ENCODE measurements at places on chromosomes 2 and 18. TPM values are rescaled to one million over a fixed set of nuclear protein-coding genes. Genes with fewer than 3 reads are reported as not detected.

DLGAP1 gene
- total RNA-seq, result 18.5 TPM

SIX2 gene
- 0.12 TPM for total RNA-seq

GRCh38 chr2:120447127-120447785 is 101.3 kb downstream of the INHBB start:
- H3K27me3 ChIP-seq, result peaks cover 94% of the 10 kb centered on the region
- DNase-seq, result no peak
- no peaks in the 10 kb centered on the region for H3K36me3 ChIP-seq
- no peak overlapping the region for H3K4me3 ChIP-seq

NT5C1B gene
- total RNA-seq, result not detected

DNA sequence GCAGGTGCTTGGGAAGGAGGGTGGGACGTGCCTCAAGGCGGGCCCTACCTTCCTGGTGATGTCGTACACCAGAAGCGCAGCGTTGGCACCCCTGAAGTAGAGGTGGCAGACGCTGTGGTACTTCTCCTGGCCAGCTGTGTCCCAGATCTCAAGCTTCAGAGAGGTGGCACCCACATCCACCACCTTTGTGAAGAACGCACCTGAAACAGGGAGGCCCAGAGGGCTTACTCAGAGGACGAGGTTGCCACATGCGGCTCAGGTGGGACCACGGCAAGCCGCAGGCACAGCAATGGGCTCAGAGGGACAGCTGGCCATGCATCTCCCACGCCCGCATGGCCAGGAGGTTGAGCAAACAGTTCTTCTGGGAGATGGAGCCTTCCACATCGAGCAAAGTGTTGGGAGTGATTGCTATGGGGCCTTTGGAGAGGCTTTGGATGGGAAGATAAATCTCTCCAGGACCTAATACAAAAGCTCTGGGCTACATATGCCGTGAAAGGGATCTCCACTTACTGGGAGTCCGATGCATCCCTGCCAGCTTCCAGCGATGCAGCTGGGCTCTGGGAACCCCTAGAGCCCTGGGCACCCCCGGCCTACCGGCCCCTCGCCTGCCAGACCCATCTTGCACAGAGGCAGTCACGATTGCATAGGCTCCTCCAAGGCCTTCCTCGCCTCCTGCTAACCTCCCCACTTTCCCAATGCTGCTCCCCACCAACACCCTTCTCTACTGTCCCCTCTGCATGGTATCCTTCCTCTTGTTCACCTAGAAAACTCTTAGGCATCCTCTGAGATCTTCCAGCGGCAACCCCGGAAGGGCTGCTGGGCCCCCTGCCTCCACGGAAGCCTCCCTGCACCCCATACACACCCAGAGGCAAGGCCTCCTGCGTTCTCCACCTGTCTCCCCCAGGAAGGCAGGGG is 11.8 kb downstream of the PRLH start:
- H3K4me1 ChIP-seq, result peaks cover 9% of the 10 kb centered on the region
- H3K27me3 ChIP-seq, result no peaks in the 10 kb centered on the region
- no peaks in the 10 kb centered on the region for H3K36me3 ChIP-seq
- H3K4me3 ChIP-seq, result no peak overlapping the region
- H3K27ac ChIP-seq, result no peak overlapping the region

KCNG3 gene
- 7.8 TPM for total RNA-seq

GRCh38 chr2:9699139-9700108 is 68.6 kb upstream of the YWHAQ start:
- no peaks in the 10 kb centered on the region for H3K27me3 ChIP-seq
- H3K27ac ChIP-seq, result no peak overlapping the region
- H3K36me3 ChIP-seq, result no peaks in the 10 kb centered on the region
- H3K4me3 ChIP-seq, result no peak overlapping the region
- no peak for DNase-seq

MARCO gene
- not detected for total RNA-seq

RGPD4 gene
- 0.06 TPM for total RNA-seq

- H3K27ac ChIP-seq, result no peak overlapping the region
- no peaks in the 10 kb centered on the region for H3K36me3 ChIP-seq
- H3K27me3 ChIP-seq, result no peaks in the 10 kb centered on the region
- H3K4me1 ChIP-seq, result no peaks in the 10 kb centered on the region
Observed at GRCh38 chr18:56245866-56246580, 392.4 kb downstream of the TXNL1 start.

Data from neural progenitor cell (in vitro differentiated cells).